Spleen (tissue), 13 donors: ENCODE measurements at places on chromosomes 6 and 20.

- DNase-seq: no peak
These were observed 38.0 kb downstream of the C6orf15 start for GRCh38 chr6:31074401-31074800.

DNA sequence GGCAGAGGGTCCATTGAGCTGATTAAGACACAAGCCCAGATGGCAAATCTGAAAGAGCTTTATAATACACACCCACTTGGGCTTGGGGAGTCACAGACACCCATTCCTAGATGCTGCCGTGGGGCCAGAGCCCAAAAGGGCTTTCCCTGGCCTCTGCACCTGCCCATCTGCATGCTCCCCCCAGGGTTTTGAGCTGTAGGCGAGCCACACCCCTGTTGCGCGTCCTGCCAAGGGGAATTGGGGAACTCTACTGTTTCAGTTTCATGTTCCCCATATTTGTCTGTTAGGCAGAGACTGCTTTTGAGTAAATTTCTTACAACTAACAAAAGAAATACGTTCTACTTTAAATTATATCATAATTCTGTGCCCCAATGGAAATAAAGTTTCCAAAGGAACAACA is 52.9 kb upstream of the FNDC1 start:
- peak; percentile 90 for DNase-seq

DNA sequence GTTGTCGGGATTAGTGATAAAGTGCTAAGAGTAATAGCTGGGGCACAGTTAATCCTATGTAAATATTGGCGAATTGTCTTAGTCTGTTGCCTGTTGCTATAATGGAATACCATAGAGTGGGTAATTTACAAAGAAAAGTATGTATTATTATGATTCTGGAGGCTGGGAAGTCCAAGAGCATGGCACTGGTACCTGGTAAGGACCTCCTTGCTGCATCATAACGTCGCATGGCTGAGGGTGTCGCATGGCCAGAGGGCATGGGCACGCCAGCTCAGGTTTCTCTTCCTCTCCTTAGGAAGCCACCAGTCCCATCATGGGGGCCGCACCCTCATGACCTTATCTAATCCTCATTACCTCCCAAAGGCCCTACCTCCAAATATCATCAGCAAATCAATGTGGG is 29.7 kb downstream of the IRF4 start:
- no peak for DNase-seq

- no peak for DNase-seq
These were observed 53.4 kb upstream of the ECI2 start for GRCh38 chr6:4188801-4189200.

DNA sequence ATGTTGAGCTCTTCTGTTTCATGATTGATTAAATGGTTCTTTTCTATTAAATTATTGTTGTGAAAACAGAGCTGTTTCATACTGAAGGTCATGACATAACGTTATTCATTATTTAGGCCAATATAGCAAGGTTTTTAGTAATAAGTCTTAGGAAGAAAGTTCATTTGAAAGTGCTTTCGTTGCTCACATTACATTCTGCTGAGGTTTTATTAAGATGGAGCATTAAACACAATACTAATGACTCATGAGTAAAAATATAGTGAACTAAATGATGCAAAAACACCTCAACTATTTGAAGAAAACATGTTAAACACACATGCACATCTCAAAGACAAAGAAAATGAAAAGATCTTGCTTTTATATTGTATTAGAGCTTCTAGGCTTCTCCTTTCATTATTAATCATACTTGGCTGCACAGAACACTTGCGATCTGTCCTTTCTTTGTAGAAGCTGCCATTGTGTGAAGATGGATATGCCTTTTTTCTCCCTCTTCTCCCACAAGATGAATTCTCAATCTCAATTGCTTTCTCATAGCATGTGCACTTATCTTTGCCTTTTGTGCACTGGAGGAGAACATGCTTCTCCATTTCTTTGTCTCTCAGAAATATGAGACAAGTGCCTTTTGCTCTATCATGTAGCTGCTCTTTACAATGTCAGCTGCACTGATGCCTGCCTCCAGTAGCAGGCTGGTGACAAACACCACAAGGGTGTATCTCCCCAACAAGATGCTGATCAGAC is 312.4 kb downstream of the PHF3 start:
- DNase-seq: no peak

DNA sequence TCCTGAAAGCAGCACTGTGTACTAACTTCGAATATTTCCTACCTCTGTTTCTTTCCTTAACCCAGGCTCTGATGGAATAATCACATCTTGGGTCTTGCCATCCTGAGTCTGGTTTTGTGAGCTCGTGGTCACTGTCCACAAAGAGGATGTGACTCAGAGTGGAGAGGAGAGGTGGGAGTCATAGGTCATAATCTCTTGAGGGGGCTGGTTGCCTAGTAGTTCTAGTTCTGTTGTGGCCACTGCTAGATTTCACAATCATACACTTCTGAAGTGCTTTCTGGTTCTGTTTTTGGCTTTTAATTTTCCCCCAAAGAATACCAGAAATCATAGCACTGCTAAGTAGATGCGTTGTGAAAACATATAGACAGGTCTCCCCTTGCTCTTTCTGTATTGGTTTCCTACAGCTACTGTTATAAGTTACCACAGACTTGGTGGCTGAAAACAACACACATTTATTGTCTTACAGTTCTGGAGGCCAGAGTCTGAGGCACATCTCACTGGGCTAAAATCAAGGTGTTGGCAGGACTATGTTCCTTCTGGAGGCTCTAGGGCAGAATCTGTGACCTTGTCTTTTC is 102.8 kb downstream of the NRSN1 start:
- no peak for DNase-seq

DNA sequence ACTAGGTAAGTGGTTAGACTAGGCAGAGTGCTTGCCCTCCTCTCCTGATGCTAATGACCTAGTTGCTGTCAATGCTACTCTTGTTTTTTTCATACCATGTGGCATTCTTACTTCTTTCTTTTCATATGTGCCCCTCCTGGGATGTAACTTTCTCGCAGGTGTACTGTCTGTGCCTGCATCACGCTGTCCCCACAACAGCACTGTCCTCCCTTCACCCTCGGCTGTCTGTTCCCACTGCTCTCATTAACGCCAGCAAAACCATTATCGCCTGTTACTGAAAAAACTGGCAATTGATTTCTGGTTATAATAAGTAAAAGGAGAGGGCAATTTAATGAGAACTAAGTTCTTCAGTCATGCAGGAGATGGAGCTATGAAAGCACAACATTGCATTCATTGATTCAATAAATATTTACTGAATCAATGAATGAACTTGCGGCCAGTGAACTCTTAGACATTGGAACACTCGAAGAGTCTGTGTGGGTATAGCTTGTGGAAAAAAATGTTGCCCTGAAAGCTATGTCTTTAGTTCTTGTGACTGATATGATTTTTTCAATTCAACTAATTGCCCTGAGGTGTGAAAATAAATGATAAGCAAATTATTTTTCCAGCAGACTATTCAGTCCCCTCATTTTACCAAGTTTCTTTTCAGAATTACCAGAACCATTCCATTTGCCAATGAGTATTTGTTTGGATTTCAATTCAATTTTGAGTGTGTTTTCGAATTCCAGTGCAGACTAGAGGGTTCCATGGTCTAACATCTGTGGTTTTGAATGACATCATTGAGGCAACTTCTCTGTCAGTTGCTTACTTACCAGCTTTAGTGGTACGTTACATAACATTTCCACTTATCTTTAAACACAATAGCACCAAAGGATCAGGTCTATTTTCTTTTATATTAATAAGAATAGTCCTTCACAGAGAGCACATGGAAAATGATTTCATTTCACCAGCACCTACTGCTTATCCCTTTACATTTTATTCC is 2.1 kb downstream of the SLC17A4 start:
- DNase-seq: no peak

- DNase-seq: no peak
These were observed 39.3 kb downstream of the BAK1 start for GRCh38 chr6:33540768-33541167.

GRCh38 chr20:50460608-50461267 is 49.4 kb upstream of the PTPN1 start:
- peak; percentile 95 for DNase-seq

GRCh38 chr6:21003780-21004541 is 469.7 kb downstream of the CDKAL1 start:
- DNase-seq: no peak

GRCh38 chr20:50510706-50511542 is 741 bp downstream of the PTPN1 start:
- DNase-seq: peak; percentile 88

GRCh38 chr20:52405417-52405816 is 213.8 kb upstream of the ZFP64 start:
- DNase-seq: no peak

GRCh38 chr20:52015155-52015554 is 176.4 kb downstream of the ZFP64 start:
- DNase-seq: no peak

DNA sequence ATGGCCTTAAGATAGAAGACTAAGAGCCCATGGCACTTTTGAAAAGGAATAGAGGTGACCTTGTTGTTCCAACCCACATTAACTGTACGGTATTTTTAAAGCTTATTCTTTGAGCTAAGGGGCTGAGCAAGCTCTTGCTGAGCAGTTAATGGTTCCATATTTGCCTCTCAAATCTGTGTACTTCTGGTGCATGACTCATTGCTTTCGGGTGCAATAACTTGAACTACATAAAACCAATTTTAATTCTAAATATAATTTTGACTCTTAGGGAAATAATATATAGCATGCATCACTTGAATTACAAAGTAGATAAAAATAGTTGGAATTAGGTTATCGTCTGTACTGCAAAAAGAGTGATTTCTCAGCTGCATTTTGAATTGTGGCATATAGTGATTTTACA is 348.1 kb upstream of the CITED2 start:
- no peak for DNase-seq

- DNase-seq: no peak
These were observed 36.0 kb downstream of the SYNJ2 start for GRCh38 chr6:158017621-158018040.

DNA sequence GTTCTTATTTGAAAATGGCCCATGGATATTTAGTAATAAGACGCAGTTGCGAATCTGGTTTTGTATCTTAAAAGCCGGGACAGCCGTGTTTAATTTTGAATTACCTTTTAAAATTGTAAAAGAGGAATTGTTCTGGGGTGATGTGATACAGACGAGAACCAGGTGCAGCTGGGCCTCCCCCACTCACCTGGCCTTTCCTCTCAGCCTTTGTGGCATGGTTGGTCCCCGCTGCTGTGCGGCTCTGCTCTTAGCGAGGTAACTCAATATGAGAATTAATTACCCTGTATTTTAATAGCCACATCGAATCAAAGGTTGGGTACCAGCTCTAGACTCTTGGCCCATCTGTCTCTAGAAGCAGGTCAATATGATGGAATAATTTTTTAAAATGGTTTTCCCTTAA is 56.5 kb upstream of the DACT2 start:
- no peak for DNase-seq

- DNase-seq: no peak
These were observed 102.6 kb downstream of the KIF13A start for GRCh38 chr6:17884498-17885478.

GRCh38 chr6:44266347-44266746 is 996 bp upstream of the NFKBIE start:
- peak; percentile 77 for DNase-seq

- DNase-seq: no peak
These were observed 96.7 kb downstream of the PHF3 start for GRCh38 chr6:63732336-63732735.

DNA sequence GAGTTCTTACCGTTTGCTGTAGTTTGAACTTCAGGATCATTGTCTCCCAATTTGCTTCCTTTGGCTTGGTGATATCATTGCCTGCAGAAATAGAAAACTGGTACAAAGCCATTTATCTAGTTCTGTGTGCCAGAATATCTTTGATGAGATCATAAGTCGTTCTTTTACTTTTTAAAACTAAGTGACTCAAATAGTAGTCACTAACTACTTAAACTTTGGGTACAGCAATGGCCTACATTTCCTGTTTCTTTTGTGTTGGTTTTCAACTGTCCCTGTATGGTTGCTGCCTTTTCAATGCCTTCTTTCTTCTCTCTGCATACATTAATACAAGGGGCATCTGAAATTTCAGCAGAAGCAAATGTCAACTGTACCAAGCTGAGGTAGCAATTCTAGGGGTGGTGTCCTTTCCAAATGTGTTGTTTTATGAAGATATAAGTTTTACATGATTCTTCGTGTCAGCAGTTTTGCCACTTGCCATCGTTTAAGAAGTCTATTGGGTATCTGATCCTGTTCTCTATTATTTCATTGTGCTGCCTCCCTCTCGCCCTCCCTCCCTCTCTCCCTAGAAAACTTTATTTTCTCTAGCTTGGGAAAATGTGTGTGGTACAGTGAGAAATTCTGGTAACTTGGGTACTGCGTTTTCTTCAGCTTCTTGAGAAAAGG is 238.5 kb downstream of the FARS2 start:
- no peak for DNase-seq

DNA sequence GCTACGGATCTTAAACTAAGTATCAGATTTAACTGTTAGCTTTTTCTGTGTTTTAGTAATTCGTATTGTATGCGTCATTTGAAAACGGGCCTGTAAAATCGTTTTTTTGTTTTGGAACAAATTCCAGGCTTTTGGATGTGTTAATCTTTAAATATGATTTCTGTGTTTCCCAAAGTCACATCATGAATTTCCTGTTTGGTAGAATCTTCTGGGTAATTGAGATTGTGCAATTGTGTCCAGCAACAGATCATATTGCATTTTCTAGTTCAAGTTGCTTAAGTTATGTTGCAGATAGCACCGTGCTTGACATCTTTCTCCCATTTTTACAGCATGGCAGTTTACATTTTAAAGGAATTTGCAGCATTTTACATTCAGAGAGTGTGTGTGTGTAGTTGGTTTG is 1.9 kb downstream of the MAPK14 start:
- DNase-seq: no peak

DNA sequence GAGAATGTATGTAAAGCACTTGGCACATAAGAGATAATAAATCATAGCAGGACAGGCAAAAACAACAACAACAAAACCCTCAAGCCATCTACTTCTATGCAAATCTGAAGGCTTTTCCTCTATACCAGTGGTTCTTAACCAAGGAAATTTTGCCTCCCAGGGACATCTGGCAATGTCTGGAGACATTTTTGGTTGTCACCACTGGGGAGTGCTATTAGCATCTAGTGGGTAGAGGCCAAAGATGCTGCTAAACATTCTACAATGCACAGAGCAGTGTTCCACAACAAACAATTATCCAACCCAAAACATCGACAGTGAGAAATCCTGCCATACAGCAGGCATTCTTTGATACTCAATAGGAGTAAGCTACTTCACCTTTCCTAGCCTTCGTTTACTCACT is 28.2 kb downstream of the NDRG3 start:
- DNase-seq: no peak
